Hematopoietic multipotent progenitor cell treated with erythropoietin and hydrocortisone succinate and interleukin-3 and kit ligand, for 8 days (in vitro differentiated cells): ENCODE measurements at places on chromosomes 2 and 18.
A peak's percentile ranks its signal among the peaks of the same experiment; 100 is the strongest.

- DNase-seq: peak; percentile 27
These were observed 662.3 kb downstream of the IRS1 start for GRCh38 chr2:226137201-226137811.

DNA sequence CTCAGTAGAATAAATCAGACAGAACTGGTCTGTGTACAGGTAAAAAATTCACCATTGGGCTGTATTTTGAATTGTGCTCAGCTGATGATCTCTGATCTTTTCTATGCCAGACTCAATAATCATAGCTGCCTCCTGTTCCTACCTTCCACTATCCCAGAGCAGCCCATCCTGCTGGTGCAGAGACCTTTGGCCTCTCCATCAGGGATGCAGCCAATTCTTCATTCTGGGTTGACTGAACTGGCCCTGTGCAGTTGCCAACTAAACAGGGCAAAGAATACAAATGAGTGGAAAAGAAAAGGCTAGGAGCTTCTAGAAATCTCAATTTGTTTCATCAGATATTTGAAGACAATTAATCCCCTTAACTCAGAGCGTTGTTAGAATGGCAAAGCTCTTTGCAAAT is 1781.3 kb upstream of the CELF4 start:
- DNase-seq: no peak

DNA sequence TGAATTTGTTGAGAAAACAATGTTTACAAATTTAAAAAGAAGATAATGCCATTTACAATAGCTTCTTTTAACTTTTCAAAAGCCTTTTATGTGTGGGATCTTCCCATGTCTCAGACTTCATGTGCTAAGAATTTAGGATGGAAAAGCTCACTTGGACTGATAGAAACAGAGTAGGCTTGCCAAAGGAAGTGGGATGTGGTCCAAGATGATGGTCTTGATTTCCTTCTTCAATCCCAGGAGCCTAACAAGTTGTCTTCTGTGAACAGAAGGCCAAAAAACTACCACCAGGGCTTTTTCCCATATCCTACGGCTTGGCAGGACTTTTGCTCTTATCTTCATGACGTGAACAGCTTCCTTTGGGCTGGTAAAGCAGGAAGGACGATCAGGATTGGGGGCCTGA is 9.5 kb downstream of the CXCR4 start:
- no peak for DNase-seq

GRCh38 chr2:216643986-216644659 is 10.9 kb downstream of the IGFBP2 start:
- no peak for DNase-seq

- DNase-seq: no peak
These were observed 35.8 kb downstream of the TCF7L1 start for GRCh38 chr2:85168942-85169341.

DNA sequence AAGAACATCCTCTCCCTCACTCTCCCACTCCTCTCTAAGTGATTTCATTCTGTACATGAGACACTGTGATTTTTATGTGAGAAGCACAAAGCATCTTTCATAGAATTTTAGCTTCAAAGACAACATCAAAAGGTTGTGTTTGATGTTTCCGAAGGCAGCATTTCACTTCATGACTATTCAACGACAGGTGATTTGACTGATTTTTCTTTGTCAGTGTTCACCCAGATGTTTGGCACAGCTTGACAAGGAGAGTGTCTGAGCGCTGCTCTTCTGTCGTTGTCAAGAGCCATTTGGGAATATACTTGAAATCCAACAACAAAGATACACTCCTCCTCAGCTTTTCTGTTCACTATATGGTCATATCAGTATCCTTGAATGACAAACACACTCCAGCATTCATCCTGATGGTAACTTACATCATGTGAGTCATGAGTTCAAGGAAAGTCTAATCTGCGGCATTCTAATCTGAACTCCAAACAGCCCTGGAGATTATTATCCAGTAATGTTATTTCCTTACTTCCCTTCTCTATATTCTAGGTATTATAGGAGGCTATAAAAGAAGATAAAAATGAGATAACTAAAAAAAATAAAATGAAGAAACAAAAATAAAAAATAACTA is 45.9 kb upstream of the ST6GAL2 start:
- DNase-seq: no peak

DNA sequence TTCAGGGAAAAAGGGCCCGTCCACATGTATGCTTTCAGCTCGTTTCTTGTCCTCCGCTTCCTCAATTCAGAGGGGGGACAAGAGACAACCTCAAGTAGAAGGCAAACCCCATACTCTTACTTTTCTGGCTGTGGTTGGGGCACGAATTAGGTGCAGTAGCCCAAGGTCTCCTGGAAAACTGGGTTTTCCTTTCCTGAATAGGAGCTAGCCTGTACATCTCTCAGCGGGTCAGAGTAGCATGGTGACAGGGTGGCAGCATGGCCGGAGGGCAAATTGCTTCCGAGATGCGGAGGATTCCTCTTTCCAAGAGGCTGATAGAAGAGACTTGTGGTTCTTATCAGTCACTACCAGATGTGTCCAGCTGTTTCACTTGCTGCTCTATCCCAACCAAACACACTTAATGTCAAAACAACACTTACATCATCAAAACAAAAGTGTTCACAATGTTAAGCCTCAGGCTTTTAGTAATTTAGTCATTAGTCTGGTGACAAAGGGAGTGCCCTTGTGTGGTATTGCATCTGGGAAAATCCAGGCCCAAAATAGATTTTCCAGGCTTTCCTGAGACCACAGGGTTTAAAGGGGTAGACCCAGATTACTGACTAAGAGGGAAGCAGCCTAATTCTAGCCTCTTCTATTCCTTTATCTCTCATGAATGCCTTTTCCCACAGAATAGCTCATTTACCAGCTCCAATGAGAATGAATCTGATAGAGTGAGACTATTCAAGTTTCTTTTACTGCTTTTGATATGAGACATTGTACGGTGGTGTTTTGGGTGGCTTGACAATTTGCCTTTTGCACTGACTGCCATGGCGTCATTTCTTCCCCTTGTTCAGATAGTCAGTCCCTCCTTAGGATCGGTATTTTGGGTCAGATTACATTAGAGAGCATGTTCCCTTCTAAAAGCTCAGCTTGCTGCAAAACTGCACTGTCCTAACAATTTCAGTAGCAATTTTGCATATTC is 162.0 kb downstream of the LTBP1 start:
- peak; percentile 91 for DNase-seq
